ENCODE measurements at places on chromosomes 2 and 18. TPM values are rescaled to one million over a fixed set of nuclear protein-coding genes. Genes with fewer than 3 reads are reported as not detected.
A peak's percentile ranks its signal among the peaks of the same experiment; 100 is the strongest.

GRCh38 chr2:168910330-168910729 is 9.2 kb downstream of the G6PC2 start:
- DNase-seq, result no peak

LOXHD1 gene
- total RNA-seq, result not detected

DNA sequence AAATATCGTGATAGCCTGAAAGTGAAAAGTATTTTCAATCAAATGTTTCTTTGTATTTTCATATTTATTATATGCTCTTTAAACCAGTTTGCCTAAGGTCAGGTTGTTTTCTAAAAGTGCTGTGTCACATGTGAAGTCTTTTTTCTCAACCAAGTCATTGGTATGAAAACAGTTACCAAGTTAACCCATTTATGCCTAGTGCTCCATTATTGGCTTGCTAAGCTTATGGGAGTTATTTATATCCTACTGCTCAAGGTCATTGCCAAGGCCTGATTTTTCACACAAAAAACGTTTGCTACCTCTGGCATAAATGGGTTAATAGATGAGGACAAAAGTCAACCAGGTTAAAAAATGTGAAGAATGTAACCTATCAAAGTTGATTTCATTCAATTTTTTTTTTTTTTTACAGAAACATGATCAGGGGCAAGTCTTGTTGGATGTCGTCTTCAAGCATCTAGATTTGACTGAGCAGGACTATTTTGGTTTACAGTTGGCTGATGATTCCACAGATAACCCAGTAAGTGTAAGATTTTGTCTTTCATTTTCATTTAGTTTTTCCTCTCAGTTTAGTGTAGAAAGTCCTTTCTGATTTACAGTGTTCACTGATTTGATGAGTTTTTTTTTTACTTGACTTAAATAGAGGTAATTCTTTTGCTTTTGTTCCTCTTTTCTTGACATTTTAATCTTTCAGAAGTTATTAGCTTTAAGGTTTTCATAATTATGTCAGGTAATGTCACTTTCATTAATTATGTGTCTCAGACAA is 102.6 kb downstream of the PTPN4 start:
- DNase-seq, result no peak

GRCh38 chr2:44716131-44716530 is 225.4 kb upstream of the SIX3 start:
- DNase-seq, result no peak

CFC1 gene
- total RNA-seq, result not detected

MYO7B gene
- total RNA-seq, result 1.3 TPM

CCBE1 gene
- total RNA-seq, result 31.1 TPM

PROKR1 gene
- not detected for total RNA-seq

GRCh38 chr18:55544014-55544413 is 44.0 kb downstream of the TCF4 start:
- DNase-seq, result no peak

MEP1B gene
- not detected for total RNA-seq

GRCh38 chr18:75210274-75211001 is at the start of gene TSHZ1:
TSHZ1 (plus strand) TSS chr18:75210797; CDS start chr18:75211877, 1,080 bp downstream.
- peak; percentile 87 for DNase-seq

GREB1L gene
- total RNA-seq, result 3.0 TPM

CPLX4 gene
- not detected for total RNA-seq

- no peak for DNase-seq
Measured at GRCh38 chr2:229445501-229446211, 174.6 kb upstream of the PID1 start.

- DNase-seq, result no peak
Measured at GRCh38 chr18:59945544-59945943, 45.7 kb downstream of the PMAIP1 start.

GRCh38 chr18:43275546-43275945 is 1.7 kb downstream of the SYT4 start:
- no peak for DNase-seq

DNA sequence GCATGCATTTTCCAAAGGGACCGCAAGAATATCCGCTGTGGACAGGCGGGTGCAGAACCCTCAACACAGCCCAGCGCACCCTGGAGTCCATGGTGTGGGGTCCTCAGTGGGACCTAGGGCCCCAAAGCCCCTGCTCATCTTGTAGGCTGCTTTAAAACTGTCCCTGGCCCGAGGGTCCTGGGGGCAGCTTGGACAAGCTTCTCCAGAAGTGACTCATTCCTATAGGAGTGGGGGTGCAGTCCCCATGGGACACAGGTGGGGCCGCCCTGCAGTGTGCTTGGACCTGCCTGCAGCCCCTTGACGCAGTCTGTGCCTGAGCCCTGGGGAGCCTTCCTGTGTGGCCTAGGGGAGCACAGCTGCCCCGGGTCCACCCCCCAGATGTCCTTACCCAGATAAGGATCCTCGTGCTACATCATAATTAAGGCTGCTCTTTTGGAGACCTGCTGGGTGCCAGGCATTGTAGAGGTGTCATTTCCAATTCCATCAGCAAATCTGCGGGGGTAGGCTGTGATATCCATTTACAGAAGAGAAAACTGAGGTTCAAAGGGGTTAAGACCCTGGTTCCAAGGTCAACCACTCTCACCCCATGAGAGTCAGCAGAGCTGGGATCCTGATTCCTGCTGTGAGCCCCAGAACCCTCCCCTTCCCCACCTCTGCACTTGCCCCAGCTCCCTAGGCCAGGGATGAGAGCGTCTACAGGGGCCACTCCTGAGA is 1.7 kb upstream of the HS6ST1 start:
- DNase-seq, result no peak

- DNase-seq, result no peak
Measured at GRCh38 chr2:204909791-204910190, 364.5 kb downstream of the PARD3B start.

GRCh38 chr2:240144649-240145261 is 4.3 kb upstream of the OTOS start:
- DNase-seq, result no peak

DNA sequence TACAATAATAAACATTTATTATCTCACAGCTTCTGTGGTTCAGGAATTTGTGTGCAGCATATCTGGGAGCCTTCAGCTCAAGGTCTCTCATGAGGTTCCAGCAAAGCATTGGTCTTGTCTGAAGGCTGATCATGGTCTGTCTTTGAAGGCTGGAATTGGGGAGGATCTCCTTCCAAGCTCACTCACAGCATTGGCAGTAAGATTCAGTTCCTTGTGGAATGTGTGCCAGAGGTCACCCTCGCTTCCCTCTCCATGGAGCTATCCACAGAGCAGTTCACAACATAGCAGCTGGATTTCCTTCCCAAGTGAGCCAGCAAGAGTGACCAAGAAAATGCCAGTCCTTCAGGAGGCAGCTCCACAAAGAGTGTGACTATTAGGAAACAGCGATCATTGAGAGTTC is 202.2 kb upstream of the ST6GAL2 start:
- DNase-seq, result no peak

DNA sequence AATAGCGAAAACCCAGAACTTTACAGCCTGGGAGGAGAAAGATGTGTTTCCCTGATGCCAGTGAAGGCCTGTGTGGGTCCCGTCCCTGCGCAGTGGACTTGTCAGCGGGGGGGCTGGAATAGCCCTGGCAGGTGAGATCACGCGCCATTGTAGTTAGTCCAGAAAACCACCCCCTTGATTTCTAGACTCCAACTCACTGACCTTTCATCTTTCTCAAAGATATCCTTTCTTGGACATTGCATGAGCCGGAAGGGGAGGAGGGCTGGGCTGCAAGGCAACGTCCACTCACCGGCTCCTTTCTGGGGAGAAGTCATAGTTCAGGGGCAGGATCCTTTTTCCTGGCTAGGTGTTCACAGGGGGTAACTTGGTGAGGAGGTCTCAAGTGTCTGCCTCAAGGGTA is 22.3 kb upstream of the ASAP2 start:
- DNase-seq, result no peak

GNLY gene
- total RNA-seq, result not detected

GRCh38 chr2:190188289-190188688 is 125.8 kb upstream of the MSTN start:
- no peak for DNase-seq

DNA sequence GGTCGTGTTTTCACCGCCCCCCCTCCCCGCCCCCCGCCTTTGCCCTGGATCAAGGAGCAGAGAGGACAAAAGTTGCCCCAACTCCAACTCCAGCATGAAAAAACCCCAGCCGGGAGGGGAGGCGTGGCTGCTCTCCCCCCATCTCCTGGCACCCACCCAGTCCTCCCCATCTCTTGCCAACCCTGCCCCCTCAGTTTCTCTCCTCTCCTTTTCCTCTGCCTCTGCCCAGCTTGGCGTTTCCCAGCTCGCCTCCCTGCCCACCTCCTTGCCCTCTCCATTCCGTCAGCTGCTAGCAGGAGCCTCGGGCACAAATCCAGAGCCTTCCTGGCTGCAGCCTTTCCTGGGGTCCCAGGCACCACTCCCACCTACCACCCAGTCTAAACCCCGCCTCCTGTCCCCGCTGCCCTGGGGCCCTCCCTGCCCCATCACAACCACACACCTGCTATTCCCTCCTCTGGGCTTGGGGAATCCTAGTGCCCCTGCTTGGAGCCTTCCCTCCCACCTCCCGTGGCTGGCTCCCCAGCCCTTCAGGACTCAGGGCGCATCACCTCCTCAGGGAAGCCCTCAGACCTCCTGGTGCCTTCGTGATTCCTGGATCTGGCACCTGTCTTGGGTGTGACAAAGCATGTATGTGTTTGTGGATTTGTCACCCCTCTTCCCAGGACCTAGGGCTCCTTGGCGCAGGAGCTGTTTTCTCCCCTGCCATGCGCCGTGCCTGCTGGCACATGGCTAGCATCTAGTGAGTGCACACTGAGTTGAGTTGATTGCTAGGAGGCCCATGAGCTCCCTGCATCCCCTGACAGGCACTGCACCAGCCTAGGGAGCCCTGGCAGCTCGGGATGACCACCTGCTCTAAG is 209.1 kb downstream of the TFCP2L1 start:
- DNase-seq, result peak; percentile 46

TDRD15 gene
- not detected for total RNA-seq

DNA sequence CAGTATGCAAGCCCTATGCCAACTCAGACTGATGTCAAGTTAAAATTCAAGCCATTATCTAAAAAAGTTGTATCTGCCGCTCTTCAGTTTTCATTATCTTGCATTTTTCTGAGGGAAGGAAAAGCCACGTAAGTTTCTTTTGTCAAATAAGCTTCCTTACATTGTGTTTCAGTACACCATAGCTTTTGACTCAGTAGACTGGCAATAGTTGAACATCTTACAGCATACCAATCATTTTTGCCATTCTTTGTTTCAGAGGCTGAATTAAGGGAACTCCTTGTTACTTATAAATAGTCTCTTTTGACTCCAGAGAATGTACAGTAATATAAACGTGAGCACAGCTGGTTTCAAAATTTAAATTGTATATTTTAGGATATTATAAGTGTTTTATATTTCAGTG is 120.6 kb downstream of the EHBP1 start:
- DNase-seq, result no peak

Measured in HT1080 (cell line).